Fibroblast of skin of right biceps (primary cell): ENCODE measurements at places on chromosomes 5 and 9.

GRCh38 chr9:121596515-121596914 is 54.9 kb upstream of the DAB2IP start:
- peak; percentile 56 for DNase-seq

GRCh38 chr9:101571114-101571513 is 23.7 kb downstream of the PPP3R2 start:
- DNase-seq: no peak

GRCh38 chr5:78808818-78809217 is 160.2 kb upstream of the LHFPL2 start:
- no peak for DNase-seq

- DNase-seq: no peak
Observed at GRCh38 chr5:110104060-110104725, 414.5 kb downstream of the MAN2A1 start.

GRCh38 chr9:79054500-79054899 is 517.3 kb upstream of the TLE4 start:
- peak; percentile 55 for DNase-seq

GRCh38 chr5:130135506-130135905 is 231.2 kb downstream of the CHSY3 start:
- DNase-seq: peak; percentile 91

DNA sequence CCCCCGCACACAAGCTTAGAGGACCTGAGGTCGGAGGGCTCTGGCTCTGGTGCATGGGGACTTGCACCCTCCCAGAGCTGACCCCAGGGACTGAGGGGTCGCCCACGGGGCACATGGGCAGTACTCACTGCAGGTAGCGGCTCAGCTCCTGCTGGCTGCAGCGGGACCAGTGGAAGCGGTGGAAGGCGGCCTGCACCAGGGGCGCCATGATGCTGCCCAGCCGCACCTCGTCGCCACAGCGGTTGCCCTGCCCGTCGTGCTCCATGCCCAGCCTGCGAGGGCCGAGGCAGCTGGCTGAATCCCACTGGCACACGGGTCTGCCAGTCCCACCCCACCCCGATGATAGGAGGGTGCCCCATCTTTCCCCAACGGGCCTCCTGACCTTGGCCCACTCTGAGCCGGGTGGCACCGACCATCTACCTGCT is 93.8 kb downstream of the ZNF354C start:
- DNase-seq: no peak

- no peak for DNase-seq
Observed at GRCh38 chr9:126809068-126809467, 4.2 kb downstream of the ZBTB43 start.

- DNase-seq: no peak
Observed at GRCh38 chr9:29422438-29422837, 1849.2 kb upstream of the C9orf72 start.

DNA sequence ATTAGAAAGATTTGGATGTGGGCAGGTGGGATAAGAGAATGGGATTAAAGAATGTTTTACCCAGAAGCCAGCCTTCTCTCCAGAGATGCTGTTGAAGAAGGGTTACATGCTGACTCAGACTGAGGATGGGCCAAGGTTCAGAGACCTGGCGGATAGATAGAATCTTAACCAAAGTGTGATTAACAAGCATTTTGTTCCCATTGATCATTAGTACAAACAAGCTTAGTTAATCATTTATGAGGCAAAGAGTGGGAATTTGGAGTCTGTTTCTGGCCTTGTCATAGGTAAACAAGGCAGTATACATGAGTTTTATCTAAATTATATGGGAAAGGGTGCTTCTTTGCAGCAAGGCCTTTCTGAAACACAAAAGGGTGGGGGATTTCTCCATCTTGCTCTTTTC is 20.8 kb upstream of the DTWD2 start:
- DNase-seq: no peak

- no peak for DNase-seq
Observed at GRCh38 chr5:84149094-84149493, 235.6 kb downstream of the EDIL3 start.

DNA sequence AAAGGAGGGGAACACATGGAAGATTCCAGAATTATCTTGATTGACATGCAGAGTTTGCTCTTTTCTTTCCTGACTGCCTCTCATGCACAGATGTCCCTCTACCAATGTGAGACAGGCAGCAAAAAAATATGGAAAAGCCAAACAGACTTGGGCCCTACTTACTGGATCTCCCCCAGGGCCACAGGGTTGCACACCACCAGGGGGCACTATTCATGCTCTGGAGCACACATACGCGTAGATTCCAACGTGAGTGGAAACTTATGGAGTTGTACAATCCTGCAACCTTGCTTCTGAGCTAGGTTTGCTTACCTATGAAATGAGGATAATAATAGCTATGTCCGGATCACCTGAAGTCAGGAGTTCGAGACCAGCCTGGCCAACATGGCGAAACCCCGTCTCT is 319.5 kb downstream of the ARHGEF28 start:
- DNase-seq: no peak

GRCh38 chr5:96741891-96742309 is 65.8 kb downstream of the ERAP1 start:
- DNase-seq: no peak

GRCh38 chr5:10031817-10032216 is 217.9 kb downstream of the ATPSCKMT start:
- DNase-seq: no peak
